SK-MEL-5 (cell line): ENCODE measurements at places on chromosomes 7 and 10. TPM values are rescaled to one million over a fixed set of nuclear protein-coding genes. Genes with fewer than 3 reads are reported as not detected.

DNA sequence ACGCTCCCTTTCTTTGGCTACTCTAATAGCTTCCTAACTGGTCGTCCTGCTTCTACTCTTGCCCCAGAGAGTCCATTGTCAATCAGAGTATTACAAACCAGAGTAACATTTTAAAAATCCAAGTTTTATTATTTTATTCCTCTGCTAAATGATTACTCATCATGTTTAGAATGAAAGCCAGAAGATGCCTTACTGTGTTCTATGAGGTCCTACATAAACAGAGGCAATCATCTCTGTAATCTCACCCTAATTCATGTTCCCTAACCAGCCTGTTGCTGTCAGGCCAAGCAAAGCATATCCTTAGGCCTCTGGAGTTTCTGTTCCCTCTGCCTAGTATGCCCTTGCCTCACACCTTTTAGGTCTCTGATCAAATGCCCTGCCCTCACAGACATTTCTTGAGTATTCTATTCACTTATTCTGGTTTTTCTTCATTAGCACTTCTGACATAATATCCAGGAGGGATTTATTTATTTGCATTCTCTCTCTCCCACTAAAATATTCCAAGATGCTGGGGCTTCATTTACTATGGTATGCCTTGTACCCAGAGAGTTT lies 497.5 kb downstream of the PHTF2 start:
- no peak for DNase-seq

DNA sequence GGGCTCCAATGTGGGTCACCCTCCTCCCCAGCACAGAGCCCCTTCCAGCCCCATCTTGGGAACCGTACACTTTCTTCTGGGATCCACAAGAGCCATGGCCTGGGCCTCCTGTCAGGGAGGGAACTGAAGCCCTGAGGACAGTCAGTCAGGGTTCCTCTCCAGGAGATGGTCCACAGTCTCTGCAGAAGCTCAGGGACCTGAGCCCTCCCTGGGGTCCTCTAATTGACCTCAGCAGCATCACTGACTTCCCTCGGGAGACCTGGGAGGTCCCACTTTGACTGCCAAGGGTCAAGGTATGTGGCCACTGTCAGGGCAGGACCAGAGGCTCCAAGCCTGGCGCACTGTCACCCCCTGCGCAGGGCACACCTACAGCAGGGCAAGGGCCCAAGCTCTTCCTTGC lies 32.3 kb downstream of the NOD1 start:
- no peak for DNase-seq

- no peak for DNase-seq
These were observed 298.5 kb downstream of the NEBL start for GRCh38 chr10:20598590-20598989.

GRCh38 chr7:10483671-10484070 lies 490.0 kb upstream of the PHF14 start:
- DNase-seq, result peak; percentile 68

GRCh38 chr10:29430101-29430500 lies 141.2 kb downstream of the LYZL1 start:
- no peak for DNase-seq

DNA sequence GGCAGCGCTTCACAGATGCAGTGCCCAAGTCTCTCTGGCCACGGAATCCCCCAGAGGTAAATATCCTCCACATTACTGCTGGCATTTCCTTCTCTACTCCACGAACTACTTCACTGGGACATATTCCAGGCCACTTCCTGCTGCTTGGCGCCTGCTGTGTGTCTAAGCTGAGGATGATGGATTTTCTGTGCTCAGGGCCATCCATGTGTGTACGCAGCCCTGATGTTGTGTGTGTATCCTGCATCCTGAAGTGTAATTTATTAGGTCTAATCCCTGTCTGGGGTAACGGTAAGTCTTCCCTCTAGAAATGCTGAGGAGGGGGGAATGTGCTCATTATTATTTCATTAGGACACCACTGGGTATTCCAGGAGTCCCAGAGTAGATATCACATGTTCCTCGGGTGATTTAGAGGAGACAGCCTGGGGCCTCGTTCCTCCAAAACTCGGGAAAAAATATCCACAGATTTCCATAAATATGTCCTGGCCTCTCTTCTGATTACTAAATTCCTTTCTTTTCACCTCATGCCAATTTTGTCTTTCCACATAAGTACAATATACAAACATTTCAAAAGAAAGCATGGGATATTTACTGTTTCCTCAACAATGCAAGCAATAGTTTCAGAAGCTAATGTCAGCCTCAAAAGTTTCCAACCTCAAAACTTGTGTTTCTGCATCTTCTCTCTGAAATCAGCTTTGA lies 25.5 kb upstream of the HABP2 start:
- no peak for DNase-seq

GRCh38 chr7:142383841-142384492 lies 126.1 kb upstream of the PRSS58 start:
- DNase-seq, result peak; percentile 19

GRCh38 chr10:86872757-86873156 lies 84.7 kb downstream of the MMRN2 start:
- no peak for DNase-seq

DNA sequence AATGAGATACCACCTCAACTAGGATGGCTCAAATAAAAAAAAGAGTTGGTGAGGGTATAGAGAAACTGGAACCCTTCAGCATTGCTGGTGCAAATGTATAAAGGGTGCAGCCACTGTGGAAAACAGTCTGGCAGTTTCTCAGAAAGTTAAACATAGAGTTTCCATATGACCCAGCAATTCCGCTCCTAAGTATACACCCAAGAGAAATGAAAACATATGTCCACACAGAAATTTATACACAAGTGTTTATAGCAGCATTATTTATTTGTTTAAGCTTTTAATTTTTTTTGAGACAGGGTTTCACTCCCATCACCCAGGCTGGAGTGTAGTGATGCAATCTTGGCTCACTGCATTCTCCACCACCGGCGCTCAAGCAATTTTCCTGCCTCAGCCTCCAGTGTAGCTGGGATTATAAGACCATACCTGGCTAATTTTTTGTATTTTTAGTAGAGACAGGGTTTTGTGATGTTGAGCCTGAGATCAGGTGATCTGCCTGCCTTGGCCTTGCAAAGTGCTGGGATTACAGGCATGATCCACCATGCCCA lies 118.2 kb upstream of the KIF5B start:
- no peak for DNase-seq

DNA sequence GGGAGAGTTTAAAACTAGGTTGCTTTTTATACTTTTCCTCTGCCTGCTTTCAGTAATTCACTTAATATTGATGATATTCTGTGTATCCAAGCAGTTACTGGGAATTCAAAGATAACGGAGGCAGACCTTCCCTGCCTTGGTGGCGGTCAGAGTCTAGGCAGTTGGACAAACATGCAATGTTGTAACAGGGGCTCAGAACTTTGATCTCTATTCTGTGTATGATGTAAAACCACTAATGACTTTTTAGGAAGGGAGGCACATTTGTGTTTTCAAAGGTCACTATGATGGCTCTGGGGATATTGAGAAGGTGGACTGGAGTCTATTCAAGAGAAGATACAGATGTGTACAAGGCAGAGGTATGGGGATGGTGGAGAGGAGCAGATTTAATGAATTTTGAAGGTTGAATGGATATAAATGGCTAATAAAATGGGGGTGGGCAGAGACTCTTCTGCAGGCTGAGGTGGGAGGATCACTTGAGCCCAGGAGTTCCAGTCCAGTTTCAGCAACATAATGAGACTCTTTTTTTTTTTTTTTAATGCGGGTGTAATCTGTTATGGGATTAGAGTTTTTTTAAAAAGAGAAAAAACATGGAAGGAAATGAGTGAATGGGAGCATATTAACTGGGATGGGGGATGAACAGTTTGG lies 5.7 kb upstream of the PON2 start:
- no peak for DNase-seq

DNA sequence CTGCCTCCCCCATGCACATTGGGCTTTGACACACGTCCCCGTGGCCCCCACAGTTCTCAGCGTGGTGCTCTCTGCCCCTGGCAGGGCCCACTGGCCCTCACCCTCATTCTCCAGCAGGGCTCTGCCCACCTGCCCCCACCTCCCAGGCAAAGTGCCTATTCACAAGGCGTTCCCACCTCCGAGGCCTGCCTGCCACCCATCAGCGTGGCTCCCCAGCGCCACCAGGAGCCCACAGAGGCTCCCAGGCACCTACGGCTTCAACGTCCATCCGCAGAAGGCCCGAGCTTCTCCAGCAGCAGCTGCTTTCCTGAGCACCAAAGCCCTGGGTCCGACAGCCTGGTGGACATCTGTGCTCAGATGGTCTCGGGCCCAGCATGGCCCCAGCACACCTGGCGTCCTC lies 211.8 kb upstream of the PPP2R2D start:
- no peak for DNase-seq

- DNase-seq, result peak; percentile 73
These were observed 8.5 kb downstream of the SP8 start for GRCh38 chr7:20778063-20778721.

DNA sequence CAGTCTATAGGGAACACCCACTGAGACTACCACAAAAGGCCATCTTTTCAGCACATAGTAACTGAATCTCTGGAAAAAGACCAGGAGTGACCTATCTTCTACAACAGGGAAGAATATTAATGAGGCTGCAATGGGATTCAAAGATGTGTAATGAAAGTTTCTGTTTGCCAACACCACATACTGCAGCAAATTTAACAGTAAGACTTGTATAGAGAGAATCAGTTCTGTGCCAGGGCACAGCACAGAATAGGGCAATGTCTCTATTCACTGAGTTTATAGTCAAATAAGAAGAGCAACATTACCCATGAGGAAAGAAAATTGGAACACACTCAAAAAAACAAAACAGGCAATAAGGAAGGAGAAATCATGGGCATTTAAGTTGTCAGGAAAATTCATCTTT lies 91.4 kb upstream of the PTN start:
- no peak for DNase-seq

- DNase-seq, result peak; percentile 38
These were observed 14.9 kb downstream of the SFTPD start for GRCh38 chr10:79933961-79934360.

DNA sequence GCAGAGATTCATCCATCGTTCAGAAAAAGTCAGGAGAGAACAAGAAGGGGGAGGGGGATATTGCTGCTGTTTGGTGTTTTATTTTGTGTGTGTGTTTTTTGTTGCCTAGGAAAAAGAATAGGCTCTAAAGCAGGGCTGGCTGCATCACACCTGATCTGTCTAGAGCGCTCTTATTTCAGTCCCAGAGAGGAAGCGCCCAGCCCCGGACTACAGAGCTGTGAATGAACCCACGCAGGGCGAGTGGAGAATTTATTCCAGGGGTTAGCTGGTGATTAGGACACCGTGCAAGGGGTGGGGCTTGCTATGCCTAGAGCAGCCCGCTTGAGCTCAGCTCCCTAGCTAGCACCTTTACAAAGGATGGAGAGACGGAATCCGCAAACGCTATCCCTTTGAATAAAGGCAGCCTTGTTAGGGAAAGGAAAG lies 621 bp upstream of the FAM13C start:
- DNase-seq, result peak; percentile 46

GRCh38 chr10:121927318-121927840 lies 452 bp downstream of the ATE1 start:
- DNase-seq, result peak; percentile 38

- DNase-seq, result no peak
These were observed 59.5 kb downstream of the DPYSL4 start for GRCh38 chr10:132246296-132246695.

- no peak for DNase-seq
These were observed 178.2 kb upstream of the SORCS1 start for GRCh38 chr10:107342711-107343110.

DNA sequence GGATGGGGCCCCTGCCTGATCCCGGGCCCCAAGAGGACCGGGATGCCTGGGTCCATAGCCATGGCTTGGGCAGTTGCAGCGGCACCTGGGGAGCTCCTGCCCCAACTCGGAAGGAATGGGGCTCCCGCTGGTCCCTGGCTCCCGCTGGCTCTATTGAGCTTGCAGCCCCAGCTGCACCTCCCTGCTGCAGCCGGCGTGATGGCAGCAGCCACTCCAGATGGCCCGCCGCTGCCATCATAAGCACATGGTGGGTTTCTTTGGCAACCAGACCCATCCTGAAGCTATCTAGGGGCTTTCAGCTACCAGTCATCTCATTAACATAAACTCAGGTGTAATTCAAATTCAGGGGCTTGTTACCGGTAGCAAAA lies 11.1 kb upstream of the DNMBP start:
- DNase-seq, result no peak

- DNase-seq, result peak; percentile 22
These were observed 227.2 kb upstream of the FAM3C start for GRCh38 chr7:121623130-121623872.

DNA sequence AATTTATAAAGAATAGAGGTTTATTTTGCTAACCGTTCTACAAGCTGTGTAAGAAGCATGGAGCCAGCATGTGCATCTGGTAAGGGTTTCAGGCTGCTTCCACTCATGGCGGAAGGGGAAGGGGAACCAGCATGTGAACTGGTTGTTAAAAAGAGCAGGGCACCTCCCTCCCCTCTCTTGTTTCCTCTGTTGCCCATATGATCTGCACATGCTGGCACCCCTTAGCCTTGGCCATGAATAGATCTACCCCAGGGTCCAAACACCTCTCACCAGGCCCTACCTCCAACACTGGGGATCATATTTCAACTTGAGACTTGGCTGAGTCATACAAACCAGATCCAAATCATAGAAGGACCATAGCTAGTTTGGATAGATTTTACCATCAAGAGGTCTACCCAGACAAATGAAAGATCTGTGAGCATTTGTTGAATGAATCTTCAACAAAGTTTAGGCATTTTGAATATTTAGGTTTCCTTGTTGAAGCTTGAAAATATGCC lies 36.0 kb upstream of the NRP1 start:
- no peak for DNase-seq

- no peak for DNase-seq
These were observed 10.1 kb downstream of the KCNIP2 start for GRCh38 chr10:101833466-101833865.

- peak; percentile 54 for DNase-seq
These were observed 30.9 kb downstream of the MRPS33 start for GRCh38 chr7:140983802-140984201.

DNA sequence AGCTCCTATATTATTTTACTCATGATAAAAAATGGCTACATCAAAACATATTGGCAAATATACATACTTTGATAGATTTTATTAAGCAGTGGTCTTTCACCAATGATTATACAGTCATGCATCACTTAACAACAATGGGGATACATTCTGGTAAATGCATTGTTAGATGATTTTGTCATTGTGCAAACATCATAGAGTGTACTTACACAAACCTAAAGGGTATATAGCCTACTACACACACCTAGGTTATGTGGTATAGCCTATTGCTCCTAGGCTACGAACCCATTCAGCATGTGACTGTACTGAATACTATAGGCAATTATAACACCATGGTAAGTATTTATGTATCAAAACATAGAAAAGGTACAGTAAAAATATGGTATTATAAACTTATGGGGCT lies 98.9 kb upstream of the IL6 start:
- DNase-seq, result no peak

JCAD gene
- total RNA-seq, result 0.53 and 0.56 TPM in 2 replicates

CRCP gene
- total RNA-seq, result 38.3 and 45.4 TPM in 2 replicates

TFPI2 gene
- total RNA-seq, result 13.5 and 14.1 TPM in 2 replicates

AASS gene
- 12.6 and 14.9 TPM in 2 replicates for total RNA-seq

TSC22D4 gene
- 64.3 and 67.0 TPM in 2 replicates for total RNA-seq

STEAP4 gene
- not detected in 2 replicates for total RNA-seq

BLNK gene
- total RNA-seq, result not detected in 2 replicates

STRIP2 gene
- total RNA-seq, result 12.1 and 12.2 TPM in 2 replicates

MBL2 gene
- 0.16 TPM in 1 of 2 replicates, not detected in the other for total RNA-seq

PDE6C gene
- not detected in 2 replicates for total RNA-seq

NKX6-2 gene
- total RNA-seq, result not detected in 2 replicates

SPACDR gene
- not detected in 2 replicates for total RNA-seq
